Lower leg skin (tissue), 4 donors: ENCODE measurements at places on chromosomes 11 and 22. TPM values are rescaled to one million over a fixed set of nuclear protein-coding genes. Genes with fewer than 3 reads are reported as not detected.

DNA sequence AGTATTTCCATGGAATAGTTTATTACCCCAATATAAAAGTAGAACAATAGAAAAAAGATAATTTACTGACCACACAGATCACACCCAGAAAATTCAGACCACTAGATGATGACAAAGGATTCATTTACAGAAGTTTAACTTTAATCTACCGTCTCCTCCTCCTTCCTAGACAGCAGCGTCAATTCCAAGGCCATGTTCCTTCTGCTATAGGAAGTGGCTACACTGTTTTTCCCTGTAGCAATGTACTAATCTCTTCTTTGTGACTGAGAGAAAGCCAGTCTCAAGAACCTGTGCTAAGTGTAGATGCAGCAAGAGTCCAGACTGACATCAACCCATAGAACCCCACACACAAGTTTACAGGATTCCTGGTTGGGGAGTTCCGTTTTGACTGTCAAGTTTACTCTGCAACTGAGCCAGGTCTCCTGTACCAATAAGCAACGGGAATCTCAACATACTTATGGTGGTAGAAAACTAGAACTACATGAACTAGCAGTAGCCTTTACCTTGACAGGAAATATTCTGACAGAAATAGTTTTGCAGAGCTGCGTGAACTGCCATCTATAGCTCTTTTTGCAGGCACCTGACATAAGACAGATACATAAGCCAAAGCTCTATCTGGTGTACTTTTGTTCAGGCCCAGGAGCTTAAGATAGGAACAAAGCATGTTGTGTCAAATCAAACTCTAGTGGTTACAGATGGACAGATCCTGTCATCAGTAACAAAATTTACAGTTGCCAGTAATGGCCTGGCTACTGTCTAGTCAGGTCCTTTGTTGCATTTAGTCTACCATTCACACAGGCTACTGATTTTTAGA is 42.9 kb downstream of the MRTFA start:
- no peak for DNase-seq

- no peak for DNase-seq
These were observed 11.7 kb downstream of the CRELD2 start for GRCh38 chr22:49929994-49930575.

- no peak for DNase-seq
These were observed 34.6 kb downstream of the SLC6A5 start for GRCh38 chr11:20634044-20634443.

OR5AS1 gene
- not detected for total RNA-seq

DNA sequence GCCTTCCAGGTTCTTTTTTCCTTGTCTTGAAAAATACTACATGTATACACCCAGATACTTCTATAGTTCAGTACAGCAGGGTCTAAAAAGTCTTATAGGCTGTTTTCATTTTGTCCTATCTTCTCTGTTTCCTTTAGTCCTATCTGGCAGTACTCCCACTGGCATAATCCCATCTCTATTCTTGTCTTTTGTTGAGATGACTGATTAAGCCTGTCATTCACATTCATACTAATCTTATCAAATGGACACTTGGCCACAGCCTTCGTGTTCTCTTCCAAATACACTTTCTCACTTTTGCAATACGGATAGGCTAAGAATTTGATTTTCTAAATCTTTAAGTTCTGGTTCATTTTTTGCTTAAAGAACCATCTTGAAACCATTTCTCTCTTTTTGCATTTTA is 42.8 kb downstream of the OR5AK2 start:
- DNase-seq = no peak

LRRC74B gene
- total RNA-seq = not detected

DNA sequence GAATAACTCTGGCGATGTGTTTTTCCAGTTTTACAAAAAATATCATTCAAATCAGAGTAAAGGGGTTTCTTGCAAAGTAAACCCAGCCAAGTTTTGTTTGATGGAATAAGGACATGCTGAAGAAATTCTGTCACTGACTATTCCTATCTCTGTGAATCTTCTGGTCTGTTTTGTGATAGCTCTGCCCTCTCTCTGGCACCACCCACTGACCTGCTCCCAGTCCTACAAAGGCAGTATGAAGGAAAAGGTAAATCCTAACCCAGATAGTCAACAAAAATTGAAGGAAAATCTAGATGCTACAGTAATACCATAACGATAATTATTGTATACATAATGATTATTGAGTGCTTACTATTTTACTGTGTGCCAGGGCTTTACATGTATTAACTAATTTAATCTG is 76.3 kb upstream of the TP53AIP1 start:
- DNase-seq = no peak

DNA sequence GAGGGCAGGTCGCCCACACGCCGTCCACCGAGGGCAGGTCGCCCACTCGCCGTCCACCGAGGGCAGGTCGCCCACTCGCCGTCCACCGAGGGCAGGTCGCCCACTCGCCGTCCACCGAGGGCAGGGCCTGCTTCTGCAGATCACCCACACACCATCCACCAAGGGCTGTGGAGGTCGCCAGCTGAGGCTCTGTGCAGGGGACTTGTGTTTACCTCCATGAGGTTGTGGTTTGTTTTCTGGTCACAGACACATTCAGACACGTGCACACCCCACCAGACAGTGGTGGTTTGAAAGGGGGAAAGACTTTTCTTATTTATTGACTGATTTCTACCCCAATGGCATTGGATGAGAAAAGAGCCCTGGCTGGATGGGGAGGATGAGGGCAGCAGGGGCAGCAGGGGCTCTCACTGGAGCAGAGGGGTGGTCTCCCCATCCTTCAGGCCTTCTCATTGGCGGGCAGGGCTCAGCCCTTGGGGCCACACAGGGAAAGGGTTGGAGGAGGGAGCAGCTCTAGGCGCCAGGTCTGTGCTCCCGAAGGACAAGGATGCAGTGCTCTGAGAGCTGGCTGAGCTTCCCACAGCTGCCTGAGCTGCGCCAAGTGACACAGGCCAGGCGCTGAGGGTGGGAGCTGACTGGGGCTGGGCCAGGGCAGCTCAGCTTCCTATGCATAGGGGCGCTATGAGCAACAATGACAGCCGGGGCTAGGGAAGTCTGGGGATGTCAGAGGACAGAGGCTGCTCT is 252.6 kb upstream of the B3GAT1 start:
- DNase-seq = peak; percentile 72

- DNase-seq = no peak
These were observed 15.1 kb downstream of the RCN1 start for GRCh38 chr11:32105871-32106560.

DNA sequence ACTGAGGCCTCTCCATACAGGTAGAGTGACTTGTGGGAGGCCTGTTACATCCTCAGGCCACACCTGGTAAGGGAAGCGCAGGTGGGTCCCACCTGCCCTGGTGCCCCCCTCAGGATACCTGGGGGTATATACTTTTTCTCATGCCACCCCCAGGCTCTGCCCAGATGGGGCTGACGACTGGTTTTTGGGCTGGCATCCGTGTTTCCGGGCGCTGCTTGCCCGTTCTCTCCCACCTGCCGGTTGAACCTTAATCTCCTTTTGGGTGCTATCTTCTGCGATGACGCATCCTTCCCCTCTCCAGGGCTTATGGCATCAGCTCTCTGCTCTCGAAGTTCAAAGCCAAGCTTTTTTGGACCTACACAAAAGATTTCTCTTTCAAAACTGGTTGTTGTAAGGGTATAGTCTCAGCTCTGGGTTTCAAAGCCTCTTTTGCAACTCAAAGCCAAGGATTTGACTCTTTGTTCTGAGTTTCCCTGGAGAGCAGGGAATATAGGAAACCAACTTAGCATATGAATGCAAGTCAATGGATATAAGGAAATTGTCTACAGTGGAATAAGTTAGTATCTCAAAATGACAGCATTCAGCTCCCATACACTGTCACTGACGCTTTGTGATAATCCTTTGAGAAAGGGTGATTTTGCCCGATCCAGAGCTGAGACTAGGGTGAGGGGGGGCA is 8.6 kb upstream of the LRRC10B start:
- no peak for DNase-seq

MRGPRF gene
- 0.84 TPM for total RNA-seq

PTGDR2 gene
- 0.34 TPM for total RNA-seq

- DNase-seq = no peak
These were observed 10.4 kb upstream of the GAL start for GRCh38 chr11:68673991-68674390.

CARD18 gene
- 4.6 TPM for total RNA-seq

GRCh38 chr11:83871054-83871453 is 584.9 kb upstream of the CCDC90B start:
- DNase-seq = no peak

PHLDA2 gene
- 16.0 TPM for total RNA-seq

GRCh38 chr22:17266251-17266971 is 47.2 kb upstream of the ADA2 start:
- DNase-seq = no peak

- no peak for DNase-seq
These were observed 6.9 kb upstream of the PSMC3 start for GRCh38 chr11:47433157-47433556.

PC gene
- total RNA-seq = 14.1 TPM

CBX6 gene
- 9.1 TPM for total RNA-seq

- DNase-seq = no peak
These were observed 1.6 kb downstream of the CD59 start for GRCh38 chr11:33734441-33735270.

OR8G1 gene
- total RNA-seq = not detected

- no peak for DNase-seq
These were observed 11.6 kb downstream of the SREBF2 start for GRCh38 chr22:41844513-41844912.

- DNase-seq = peak; percentile 87
These were observed 19.5 kb downstream of the TXN2 start for GRCh38 chr22:36461665-36462649.

GRCh38 chr11:46149342-46149741 is 28.1 kb upstream of the PHF21A start:
- no peak for DNase-seq

TRIM6 gene
- 2.7 TPM for total RNA-seq

DNA sequence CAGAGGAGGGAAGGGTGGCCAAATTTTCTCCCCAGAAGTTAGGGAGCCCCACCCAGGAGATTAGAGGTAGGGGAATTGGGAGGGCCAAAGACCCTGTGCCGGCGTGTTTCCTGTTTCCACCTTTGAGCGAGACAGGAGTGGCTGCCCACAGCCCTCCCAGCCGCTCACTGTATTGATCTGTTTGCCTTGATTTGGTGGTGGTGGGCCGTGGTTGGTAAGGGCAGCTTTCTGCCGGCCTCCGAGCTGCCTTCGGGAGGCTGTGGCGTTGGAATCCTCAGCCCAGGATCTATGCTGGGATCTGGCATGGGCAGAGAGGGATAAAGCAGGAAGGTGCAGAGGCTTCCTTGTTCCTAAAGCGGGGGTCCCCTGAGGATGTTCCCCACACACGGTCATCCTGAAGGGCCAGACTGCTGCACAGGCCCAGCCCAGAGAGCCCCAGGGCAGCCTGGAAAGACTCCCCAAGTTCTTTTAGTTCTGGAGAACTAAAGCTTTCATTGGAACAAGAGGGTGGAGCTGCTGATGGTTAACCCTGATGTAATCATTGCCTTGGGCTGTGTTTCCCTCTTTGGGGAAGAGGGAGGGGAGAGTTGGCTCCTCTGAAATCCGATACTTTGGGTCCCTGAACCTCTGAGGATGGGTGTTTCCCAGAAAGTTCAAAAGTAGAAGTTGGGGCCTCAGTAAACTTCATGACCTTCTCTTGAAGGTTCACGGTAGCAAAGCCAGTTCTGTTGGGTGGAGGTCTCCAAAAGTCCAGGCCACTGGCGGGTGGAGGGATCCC is 7.2 kb downstream of the FAM83F start:
- DNase-seq = no peak

DNA sequence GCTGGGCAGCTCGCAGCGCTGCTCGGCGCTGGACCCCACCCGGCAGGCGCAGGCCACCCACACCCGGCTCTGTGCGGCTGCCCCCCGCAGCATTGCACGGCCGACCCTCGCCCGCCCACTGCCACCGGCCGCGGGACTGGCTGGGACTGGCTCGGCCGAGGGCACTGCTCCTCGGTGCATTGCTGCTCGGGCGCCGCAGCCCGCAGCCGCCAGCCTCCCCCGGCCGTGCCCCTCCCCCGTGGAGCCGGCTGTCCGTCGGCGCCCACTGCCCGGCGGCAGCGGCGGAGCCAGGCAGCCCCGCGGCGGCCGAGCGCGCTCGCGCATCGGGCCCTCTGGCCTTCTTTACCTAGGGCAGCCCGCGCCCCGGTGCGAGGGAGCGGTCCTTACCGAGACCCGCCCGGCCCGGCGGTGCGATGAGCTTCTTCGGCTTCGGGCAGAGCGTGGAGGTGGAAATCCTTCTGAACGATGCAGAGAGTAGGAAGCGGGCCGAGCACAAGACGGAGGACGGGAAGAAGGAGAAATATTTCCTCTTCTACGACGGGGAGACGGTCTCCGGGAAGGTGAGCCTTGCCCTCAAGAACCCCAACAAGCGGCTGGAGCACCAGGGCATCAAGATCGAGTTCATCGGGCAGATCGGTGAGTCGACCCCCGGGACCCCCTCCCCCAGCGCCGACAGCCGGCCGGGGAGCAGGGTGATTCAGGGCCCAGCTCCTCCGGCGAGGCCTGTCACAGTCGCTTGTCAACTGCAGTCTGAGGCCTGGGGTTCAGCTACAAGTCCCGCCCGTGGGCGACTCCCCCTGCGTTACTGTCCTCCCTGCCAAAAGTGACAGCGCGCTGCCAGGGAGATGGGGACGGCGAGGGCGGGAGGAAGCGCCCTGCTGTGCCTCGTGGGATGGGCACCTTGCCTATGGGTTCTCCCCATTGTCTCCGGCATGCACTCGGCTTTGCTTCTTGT is 516 bp downstream of the VPS26B start:
- DNase-seq = peak; percentile 94

- DNase-seq = no peak
These were observed 11.6 kb upstream of the CECR2 start for GRCh38 chr22:17357688-17358087.

KCNQ1 gene
- total RNA-seq = 0.81 TPM

DNA sequence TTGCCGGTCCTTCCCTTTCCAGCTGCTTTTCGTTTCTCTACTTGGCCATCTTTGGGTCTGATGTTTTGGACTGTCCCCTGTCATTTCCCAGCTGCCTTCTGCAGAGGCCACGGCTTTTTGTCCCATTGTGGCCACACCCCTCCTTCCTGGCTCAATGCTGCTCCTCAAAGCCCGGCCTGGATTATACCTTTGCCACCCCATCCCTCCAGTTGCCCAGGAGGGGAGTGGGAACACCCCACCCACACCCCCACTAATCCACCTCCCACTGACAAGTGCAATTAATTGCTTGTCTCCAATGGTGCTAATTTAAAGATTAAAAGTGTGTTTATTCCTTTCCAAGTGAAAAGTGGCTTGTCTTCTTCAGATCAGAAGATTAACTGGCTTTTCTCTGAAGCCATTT is 34.2 kb upstream of the CSNK2A3 start:
- DNase-seq = peak; percentile 49
